Stimulated activated CD4-positive, alpha-beta T cell treated with anti-CD3 and anti-CD28 coated beads, Interleukin-12 subunit alpha, Interleukin-12 subunit beta, amount 100 ng/mL, for 48 hours (primary cell): ENCODE measurements at places on chromosomes 16 and 17.

DNA sequence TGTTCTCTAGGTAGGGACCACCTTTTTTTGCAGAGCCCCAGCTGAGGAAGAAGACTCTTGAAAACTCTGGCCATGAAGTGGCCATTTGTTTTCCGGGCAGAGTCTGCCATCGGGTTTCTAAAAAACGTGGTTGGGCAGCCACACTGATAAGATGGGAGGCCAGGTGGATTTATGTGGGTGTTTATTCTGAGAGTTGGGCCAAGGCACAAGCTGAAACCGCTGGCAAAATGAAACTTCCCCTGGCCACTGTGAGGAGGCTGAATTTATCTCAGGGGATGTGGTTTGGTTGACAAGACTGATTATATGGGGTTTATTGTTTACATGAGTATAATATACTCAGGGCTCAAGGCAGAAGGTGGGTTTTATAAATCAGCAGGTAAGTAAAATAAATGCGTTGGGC is 421.8 kb downstream of the UTP18 start:
- DNase-seq, result no peak

DNA sequence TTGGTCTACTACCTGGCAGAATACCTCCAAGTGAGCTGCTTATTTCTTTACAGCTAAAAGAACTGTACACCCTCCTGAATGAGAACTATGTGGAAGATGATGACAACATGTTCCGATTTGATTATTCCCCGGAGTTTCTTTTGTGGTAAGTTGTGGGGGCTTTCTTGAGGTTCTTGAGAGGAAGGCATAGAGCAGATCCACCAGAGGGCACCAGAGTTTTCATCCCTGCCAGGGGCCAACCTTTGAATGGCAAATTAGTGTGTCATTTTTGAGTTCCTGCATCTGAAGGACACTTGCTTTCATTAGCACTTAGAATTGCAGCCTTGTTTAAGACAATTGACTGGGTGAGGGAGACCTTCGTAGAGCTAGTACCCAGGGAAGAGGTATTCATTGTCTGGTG is 35.0 kb downstream of the NMT1 start:
- no peak for DNase-seq

DNA sequence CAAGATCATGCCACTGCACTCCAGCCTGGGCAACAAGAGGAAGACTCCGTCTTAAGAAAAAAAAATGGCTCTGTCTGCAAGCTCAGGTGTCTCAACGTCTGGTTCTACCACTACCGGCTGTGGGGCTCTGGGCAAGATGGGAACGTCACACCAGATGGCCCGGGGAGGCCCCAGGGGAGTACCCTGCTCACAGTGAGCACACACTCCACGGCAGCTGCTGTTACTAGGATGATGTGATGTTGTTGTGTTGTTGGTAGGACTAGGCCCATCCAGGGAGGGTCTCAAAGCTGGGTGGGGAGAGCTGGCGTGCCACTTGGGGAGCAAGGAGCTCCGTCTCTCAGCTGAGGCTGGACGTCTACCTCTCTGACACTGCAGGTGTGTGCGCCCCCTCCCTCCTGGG is 9.4 kb upstream of the NPTX1 start:
- DNase-seq, result no peak

GRCh38 chr17:35890774-35891155 is 10.6 kb upstream of the CCL5 start:
- DNase-seq, result no peak

- DNase-seq, result no peak
These were observed 551.4 kb upstream of the ZFHX3 start for GRCh38 chr16:73599351-73599750.

DNA sequence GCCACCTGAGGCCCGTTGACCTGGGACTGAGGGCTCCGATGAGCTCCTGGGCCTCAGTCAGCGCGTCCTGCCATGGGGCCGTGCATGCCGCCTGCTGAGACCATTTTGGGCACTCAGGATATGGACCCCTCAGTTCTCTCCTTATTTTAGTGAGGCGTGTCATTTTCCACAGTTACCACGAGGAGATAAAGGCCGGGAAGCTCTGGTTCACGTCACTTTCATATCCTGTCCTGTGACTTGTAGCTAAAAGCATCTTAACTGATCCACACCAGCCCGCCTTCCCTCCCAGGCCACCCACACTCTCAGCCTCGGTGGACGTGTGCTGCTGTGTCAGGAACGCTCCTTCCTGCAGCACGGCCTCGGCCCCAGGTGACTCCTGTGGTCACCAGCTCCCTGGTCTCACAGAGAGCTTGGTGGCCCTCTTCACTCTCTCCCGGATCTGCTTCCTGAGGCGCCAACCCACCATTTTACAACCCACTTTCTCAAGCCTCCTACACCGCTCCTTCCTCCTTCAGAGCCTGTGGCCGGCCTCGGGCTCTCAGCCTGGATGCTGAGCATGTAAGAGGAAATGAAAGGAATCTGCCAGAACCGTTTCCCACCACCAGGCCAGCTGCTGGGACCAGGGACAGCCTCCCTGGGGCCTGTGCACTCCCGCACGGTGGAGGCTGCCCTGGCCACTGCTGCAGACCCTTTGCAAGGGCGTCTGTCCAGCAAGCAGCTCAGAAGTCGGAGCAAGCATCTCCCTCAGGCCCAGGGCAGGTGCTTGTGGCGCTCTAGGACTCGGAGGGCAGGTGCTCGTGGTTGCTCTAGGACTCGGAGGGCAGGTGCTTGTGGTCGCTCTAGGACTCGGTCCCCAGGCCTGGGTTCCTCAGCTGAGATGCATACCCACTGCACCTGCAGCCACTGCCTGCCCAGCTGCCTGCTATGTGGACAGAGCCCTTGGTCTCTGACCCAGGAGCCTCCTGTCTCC is 23.9 kb upstream of the FASN start:
- DNase-seq, result no peak
